ENCODE measurements at places on chromosomes 1 and 21.

DNA sequence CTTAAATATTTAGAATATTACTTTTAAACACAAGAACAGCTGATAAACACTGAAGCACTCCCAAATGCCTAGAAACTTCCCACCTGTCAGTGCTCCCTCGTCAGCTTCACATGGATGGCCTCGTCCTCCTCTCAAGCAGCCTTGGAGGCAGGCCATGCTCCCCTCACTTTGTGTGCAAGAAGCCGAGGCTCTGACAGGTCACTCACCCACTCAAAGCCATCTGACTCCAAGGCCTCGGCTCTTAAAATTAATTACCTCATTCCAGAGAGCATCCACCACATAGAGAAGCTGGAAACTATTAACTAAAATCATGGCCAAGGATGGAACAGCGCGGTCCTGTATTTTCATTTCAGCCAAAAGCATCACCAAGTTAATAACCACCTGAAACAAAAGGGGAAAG lies 17.8 kb downstream of the LBR start:
- DNase-seq, result no peak

GRCh38 chr1:68301471-68302001 lies 69.2 kb upstream of the WLS start:
- DNase-seq, result no peak

DNA sequence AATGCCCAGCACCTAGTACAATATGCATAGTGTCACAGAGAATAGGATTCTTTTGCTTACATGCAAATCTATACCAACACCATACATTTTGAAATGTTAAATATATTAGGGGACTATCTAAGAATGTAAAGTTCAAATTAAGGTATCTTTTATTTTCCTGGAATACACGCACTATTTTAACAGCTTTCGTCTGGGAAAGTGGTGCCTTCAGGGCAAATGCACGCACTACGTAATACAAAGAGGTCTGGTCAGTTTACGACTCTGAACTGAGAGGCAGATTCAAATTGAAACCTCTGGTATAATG lies 931 bp downstream of the FUBP1 start:
- DNase-seq, result no peak

DNA sequence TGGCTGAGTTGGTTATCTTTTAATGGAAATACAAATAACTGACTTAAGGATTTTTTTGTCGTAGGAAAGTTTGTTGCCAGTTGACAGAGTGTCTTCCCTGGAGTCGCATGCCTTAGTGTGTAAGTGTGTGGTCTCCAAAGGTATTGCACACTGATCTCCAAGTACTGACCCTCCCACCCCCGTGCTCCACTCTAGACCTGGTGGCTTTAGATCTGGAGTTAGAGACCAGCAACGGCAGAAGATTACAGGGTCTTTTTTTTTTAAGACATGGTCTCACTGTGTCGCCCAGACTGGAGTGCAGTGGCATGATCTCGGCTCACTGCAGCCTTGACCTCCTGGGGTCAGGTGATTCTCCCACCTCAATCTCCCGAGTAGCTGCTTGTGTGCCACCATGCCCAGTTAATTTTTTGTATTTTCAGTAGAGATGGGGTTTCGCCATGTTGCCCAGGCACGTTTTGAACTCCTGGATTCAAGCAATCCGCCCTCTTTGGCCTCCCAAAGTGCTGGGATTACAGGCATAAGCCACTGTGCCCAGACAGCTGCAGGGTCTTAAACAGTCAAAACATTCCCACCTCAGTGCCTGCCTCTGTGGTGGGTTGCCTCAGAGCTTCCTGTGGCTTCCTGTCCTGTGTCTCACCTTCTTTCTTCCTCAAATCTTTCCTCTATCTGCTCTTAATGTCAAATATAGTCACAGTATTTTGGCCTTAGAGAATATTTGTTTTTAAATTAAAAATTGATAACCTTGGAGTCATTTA lies 6.9 kb downstream of the TRAPPC10 start:
- no peak for DNase-seq

- no peak for DNase-seq
Observed at GRCh38 chr1:41291195-41291594, 49.1 kb upstream of the SCMH1 start.

DNA sequence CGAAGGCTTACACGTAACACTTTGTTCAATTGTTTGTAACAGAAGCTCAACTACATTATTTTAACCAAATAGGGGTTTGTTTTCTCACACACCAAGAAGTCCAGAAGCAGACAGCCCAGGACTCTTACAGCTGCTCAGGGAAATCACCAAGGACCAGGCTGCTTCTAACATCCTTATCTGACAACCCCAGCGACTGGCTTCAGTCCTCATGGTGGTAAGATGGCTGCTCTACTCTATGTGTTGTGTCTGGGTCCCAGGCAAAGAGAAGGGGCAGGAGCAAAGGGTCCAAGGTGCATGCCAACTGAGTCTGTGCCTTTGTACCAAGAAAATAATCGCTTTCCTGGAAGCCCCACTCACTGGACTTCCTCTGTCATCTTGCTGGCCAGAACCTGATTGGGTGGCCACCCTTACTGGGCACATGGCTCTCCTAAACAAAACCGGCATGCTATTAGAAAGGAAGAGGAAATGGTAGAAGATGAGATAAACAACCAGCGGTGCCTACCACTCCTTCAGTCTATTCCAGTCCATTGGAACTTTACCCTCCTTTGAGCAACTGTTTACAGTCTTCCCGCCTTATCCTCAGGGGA lies 34.1 kb upstream of the LRRC8D start:
- no peak for DNase-seq

DNA sequence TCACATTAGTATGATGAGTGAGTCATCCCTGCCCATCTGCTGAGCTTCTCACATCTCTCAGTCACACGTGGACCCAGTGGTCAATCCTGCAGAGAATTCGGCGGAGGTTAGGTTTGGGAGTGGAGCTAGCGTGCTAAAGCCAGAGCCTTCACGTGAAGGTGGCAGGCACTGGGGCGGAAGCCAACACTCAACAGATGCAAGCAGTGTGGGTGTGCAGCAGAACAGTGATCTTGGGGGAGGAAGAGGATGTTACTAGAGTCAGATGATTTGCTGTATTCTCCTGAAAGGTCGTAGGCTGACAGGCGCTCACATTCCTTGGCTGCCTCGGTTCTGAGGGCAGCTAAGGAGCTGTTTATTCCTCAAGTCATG lies 6.7 kb downstream of the C1orf115 start:
- no peak for DNase-seq

- DNase-seq, result no peak
Observed at GRCh38 chr1:75672528-75673393, 51.7 kb upstream of the ACADM start.

- DNase-seq, result no peak
Observed at GRCh38 chr1:185720633-185721272, 13.4 kb upstream of the HMCN1 start.

GRCh38 chr1:60865166-60865565 lies 217.2 kb upstream of the NFIA start:
- no peak for DNase-seq

DNA sequence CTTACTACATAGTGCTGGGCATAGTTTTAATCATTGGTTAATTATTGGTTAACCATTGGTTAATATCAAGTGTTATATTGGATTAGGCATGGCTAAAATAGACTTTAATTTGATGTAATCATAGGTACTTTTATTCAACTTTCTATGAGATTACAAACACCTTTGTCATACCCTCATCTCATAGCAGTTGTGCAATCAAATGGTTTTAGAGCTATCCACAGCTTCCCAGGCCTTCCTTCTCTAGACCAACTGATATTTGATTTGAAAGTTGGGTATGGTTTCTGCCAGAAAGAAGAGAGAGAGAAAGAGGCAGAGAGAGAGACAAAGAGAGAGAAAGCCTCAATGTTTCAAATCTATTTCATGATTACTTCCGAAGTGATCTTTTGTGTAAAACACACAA lies 9.6 kb upstream of the RGS1 start:
- DNase-seq, result no peak

- no peak for DNase-seq
Observed at GRCh38 chr1:233140974-233141373, 154.6 kb downstream of the PCNX2 start.

GRCh38 chr1:40801742-40802077 lies 18.1 kb downstream of the KCNQ4 start:
- DNase-seq, result no peak

DNA sequence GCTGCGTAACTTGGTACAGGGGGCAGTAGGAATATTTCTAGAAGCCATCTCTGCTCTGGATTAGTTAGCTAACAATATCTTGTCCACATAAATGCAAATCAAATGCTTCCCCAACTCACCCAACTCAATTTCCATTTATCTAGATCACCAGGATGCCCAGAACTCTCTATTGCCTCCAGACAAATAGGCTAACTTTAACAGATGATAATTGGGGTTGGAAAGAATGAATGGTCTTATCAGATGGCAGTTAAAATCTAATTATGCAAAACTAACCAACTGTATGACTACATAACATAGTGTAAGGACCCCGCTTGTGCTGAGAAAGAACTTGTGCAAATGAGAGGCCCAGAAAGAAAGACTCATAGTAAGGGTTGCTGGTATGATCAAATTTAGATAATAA lies 1024.8 kb downstream of the PLA2G4A start:
- DNase-seq, result no peak

GRCh38 chr1:64790832-64791487 lies 46.1 kb downstream of the RAVER2 start:
- DNase-seq, result no peak

DNA sequence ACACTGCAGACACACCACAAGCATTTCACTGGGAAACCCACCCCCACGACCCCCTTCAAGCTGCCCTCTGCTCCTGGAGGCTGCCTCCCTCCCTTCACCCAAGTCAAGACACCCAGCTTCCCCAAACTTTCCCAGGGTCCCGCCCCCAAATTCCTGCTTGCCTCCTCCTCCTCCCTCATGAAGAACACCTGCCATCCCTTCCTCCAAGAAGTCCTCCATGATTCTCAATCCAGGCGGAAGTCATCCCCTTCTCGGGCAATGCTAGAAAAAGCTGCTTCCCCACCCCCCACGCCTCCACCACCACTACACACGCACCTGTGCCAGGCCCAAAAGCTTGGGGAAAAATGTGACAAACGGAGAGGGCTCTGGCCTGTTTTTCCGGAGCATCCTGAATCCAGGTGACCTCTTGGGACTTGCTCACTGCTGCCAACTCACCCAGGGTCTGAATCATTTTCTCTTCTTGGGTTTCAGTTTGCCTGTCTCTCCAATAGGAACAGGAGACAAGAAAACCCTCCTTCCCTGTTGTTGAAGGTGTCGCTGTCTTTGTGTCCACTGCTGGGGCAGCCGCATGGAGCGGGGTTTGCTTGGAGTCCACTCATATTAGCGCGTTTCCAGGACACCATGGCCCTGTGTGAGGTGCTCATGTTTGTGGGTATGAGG lies 101.0 kb upstream of the CASZ1 start:
- DNase-seq, result no peak

DNA sequence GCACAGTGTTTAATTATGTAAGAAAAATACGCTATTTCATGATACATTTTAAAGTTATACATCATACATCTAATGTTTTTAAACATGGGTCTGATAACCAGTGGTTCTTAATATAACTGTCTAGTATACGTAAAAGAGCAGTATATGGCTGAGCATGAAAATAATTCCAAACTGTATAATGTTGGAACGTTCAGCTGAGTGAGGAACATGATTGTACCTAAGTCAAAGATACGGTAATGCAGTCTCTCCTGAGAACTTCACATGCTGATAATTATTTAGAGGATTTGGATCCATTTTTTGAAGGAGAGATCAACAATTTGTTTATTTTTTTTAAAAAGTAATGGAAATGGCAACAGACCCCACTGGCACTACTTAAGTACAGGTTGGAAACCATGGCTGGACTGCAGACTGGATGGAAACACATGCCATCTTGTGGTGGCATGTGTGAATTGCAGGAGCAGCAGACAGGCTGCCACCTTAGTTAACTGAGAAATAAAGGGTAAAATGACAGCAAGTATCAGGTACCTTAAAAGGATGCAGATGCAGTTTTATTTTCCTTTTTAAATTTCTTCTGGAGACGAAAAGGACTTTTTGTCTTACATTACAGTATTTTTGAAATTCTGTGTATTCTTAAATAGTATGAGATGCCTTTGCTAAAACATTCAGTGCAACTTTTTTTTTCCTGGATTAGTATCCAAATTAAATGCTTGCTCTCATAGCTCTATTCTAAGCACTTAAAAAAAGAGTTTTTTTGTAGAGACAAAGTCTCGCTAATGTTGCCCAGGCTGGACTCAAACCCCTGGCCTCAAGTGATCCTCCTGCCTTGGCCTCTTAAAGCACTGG lies 73.8 kb downstream of the MTR start:
- DNase-seq, result no peak

- no peak for DNase-seq
Observed at GRCh38 chr21:25578056-25578961, 29.0 kb downstream of the MRPL39 start.

DNA sequence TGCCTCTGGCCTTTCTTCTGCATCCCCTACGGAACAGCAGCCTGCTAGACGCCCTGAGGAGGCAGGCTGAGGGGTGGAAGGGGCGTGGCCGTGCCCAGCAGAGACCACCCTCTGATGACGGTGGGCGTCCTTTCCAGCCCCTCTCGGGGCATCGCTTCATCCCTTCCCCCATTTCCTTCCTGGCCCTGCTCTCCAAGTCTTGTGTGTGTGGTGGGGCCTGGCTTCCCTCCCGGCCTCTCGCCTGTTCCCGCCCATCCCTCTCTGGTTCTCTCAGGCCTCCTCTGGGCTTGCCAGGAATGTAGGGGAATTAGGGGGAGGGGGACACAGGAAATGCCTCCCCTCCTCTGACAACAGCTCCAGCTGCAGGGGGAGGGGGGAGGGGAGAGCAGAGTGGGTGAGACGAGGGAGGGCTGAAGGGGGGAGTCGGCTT lies 51.1 kb downstream of the SKI start:
- peak; percentile 98 for DNase-seq

- no peak for DNase-seq
Observed at GRCh38 chr1:66549017-66549416, 15.1 kb downstream of the SGIP1 start.

GRCh38 chr1:59452026-59452425 lies 155.1 kb downstream of the FGGY start:
- DNase-seq, result no peak

DNA sequence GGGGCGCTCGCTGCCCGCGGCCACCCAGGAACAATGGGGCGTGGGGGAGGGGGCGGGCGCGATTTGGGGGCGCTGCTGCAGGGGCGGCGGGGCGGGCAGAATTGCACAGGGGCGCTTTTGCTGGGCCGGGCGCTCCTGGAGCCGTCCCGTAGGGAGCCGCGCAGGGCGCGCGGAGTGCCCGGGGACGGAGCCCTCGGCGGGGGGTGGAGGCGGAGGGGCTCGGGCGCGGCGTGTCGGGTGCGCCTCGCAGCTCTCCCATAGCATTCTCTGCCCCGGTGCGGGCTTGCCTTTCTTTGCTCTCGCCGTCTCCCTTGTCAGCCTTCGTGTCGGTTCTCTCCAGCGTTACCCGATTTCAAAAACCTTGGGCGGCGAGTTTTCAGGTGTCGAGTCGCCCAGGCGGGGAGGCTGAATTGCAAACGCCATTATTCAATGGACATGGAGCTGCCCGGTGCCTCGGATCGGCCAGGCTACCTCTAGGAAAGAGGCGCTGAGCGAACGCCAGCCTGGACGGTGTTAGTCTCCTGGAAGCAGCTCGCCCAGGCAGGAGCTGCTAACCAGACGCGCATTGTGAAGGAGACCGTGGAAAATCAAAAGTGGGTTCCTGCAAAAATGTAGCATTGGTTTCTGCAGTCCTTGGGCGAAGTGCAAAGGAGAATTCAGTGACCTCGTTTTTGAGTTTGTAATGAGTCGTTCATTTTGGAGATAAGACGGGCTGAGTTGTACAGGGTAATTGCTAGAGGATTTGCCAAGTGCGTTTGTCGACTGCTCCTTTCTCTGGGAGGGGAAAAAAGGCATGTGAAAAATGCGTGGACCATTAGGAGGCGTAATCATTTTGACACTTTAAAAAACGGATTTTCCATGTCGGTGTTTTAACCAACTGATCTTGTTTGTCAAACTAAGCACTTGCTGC lies 626 bp downstream of the CXADR start:
- DNase-seq, result peak; percentile 45

- no peak for DNase-seq
Observed at GRCh38 chr1:63886340-63886739, 112.5 kb downstream of the ROR1 start.

Measured in right hindlimb (tissue), 1 donor.